ENCODE measurements at places on chromosomes 6 and 20.

DNA sequence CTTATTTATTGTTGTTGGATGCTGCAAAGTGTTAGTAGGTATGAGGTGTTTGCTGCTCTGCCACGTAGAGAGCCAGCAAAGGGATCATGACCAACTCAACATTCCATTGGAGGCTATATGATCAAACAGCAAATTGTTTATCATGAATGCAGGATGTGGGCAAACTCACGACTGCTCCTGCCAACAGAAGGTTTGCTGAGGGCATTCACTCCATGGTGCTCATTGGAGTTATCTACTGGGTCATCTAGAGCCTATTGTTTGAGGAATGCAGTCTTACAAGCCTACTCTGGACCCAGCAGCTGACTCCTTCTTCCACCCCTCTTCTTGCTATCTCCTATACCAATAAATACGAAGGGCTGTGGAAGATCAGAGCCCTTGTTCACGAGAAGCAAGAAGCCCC lies 12.1 kb downstream of the MICB start:
- no peak for DNase-seq

DNA sequence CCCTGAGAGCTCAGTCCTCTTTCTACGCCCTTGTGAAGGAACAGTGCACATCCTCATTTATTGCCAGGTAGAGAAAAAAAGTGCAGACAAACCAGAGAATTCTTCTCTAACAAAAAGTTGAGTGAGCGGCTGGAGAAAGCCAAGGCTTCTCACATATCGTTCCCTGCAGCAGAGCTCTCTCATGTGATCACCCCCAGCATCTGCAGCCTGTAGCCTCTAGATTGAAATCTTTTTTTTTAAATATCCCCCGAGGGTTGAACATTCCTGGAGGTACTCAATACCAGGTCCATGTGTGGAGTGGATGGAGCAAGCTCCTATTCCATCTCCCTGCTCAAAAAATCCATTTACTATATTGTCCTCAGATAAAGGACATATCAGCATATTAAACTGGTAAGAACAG lies 22.9 kb upstream of the ZNF133 start:
- DNase-seq = no peak

DNA sequence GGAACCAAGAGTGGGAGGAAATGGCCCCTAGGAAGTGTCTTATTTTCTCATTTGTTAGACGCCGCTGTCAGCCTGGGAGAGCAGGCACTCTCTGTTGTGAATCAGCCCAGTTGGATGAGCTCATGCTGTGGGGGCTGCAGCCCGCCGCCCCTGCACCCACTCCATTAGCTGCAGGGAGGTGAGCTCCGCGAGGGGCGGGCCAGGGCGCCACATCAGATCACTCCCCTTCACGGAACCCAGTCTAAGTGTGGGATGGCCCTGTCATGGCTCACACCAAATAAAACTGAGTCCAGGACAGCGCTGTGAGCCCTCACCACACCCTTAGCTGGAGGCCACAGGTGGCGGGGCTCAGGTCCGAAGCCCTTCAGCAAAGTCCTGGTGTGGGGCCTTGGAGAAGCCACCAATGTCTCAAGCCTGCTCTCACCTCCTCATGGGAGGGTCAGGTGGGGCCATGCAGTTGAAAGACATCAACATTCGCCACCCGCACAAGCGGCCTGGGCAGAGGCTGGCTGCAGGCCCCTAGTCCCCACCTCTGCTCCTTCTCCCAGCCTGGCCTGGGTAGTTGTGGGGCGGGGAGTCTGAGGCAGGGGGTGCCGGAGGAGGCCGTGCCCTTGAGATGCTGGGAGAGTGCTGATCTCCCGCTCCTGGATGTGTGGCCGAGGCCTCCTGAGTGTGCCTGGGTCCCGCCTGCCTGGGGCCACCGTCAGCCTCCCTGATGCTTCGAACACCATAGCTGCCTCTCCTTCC lies 66.2 kb upstream of the SLCO4A1 start:
- DNase-seq = no peak

DNA sequence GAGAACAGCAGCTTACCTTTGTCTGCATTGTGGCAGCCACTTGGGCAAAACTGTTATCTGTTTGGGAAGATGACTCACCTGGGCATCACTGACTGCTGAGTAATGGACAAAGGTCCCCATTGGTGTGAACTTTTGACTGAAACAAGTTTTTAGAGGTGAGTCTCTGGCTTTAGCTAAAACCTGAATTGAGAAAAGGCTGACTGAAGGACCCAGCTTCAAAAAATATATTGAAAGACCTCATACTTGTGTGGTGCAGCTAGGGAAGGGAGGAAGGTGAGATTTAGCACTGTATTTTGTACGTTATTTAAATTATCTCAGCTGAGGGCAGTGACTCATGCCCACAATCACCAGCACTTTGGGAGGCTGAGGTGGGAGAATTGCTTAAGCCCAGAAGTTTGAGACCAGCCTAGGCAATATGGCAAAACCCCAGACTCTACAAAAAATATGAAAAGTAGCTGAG lies 4.5 kb upstream of the CITED2 start:
- no peak for DNase-seq

- no peak for DNase-seq
Measured at GRCh38 chr6:11221623-11222384, 10.7 kb downstream of the NEDD9 start.

GRCh38 chr6:135600086-135600702 lies 102.7 kb upstream of the AHI1 start:
- no peak for DNase-seq

DNA sequence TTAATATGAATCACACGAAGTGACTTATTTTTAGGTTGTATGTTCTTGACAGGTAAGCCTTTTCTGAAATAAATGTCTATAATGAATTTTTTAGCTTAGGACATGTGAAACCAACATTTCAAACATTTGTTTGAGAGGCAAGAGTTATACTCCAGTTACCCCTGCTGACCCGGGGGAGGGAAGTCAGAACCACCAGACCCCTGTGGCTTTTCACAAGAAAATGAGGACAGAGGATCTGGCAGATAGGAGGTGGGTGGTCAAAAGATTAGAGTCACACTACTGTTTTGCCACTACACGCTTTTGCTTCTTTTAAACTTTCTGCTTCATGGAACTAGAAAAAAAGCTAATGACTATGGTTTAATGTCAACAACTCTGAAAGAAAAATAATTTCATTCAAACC lies 27.5 kb upstream of the ADGRF4 start:
- no peak for DNase-seq

- no peak for DNase-seq
Measured at GRCh38 chr20:45672765-45673164, 2.7 kb upstream of the WFDC11 start.

All from foreskin melanocyte (primary cell).